Aortic smooth muscle cell (primary cell): ENCODE measurements at places on chromosomes 16 and 17. TPM values are rescaled to one million over a fixed set of nuclear protein-coding genes. Genes with fewer than 3 reads are reported as not detected.

P2RX1 gene
- total RNA-seq, result 0.06 TPM in 1 of 2 replicates, not detected in the other

LGALS9 gene
- total RNA-seq, result 3.0 and 3.2 TPM in 2 replicates

MT1A gene
- total RNA-seq, result 0.44 TPM in 1 of 2 replicates, not detected in the other

RAB37 gene
- 1.1 and 2.5 TPM in 2 replicates for total RNA-seq

PIPOX gene
- 2.7 and 2.8 TPM in 2 replicates for total RNA-seq

CAPNS2 gene
- 0.26 and 1.1 TPM in 2 replicates for total RNA-seq

HBQ1 gene
- total RNA-seq, result not detected in 2 replicates

TPSD1 gene
- not detected in 2 replicates for total RNA-seq

MAP2K6 gene
- 0.26 and 0.37 TPM in 2 replicates for total RNA-seq

NSMCE1 gene
- 119 and 145 TPM in 2 replicates for total RNA-seq

ENPP7 gene
- total RNA-seq, result not detected in 2 replicates

MYH11 gene
- total RNA-seq, result 0.13 and 0.44 TPM in 2 replicates

ZNF423 gene
- 5.9 and 7.8 TPM in 2 replicates for total RNA-seq

SLC52A1 gene
- total RNA-seq, result not detected in 2 replicates

CDR2 gene
- total RNA-seq, result 47.9 and 50.2 TPM in 2 replicates

MYCBPAP gene
- total RNA-seq, result 1.7 and 2.4 TPM in 2 replicates

FOXN1 gene
- total RNA-seq, result not detected in 2 replicates

CLEC16A gene
- 15.5 and 16.7 TPM in 2 replicates for total RNA-seq
